ENCODE measurements at places on chromosomes 16 and 17.
A peak's percentile ranks its signal among the peaks of the same experiment; 100 is the strongest.

GRCh38 chr17:63491977-63492618 is 15.2 kb downstream of the ACE start:
- no peak for DNase-seq

DNA sequence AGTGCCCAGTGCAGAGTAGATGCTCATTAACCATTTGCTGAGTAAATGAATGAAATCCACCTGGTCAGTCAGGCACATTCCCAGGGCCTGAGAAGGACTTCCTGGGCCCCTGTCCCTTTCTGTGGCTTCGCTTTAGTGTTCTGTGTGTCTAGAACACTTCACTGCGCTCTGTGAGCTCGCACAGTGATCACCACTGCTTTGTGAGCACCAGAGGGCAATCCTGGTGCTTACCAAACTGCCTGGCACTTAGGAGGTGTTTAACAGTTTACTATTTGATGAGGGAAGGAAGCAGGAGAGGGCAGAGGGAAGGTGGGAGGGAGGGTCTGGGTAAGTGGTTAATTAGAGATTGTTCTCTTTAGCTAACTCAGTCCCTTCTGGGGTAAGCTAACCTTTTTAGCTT is 26.2 kb downstream of the SALL1 start:
- no peak for DNase-seq

DNA sequence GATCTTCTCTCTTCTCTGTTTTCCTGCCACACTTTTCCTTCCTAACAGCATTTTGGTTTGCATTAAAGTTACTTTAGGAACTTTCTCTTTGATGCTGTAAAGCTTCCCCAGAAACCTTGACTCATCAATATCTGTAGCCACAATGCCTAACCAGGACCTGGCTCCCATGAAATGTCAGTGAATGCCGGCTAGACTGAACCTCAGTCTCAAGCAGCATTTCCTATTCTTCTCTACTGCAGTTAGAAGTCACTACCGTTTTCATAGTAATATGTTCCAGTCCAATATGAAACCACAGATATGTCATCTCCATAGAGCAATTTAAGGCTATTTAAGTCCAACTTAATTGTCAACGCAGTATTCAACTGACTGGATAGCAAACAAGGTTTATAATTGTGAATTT is 28.9 kb downstream of the ITFG1 start:
- no peak for DNase-seq

- DNase-seq = peak; percentile 80
Observed at GRCh38 chr17:1227917-1228780, 42.1 kb upstream of the BHLHA9 start.

Data from naive B cell (primary cell).